Cardiac fibroblast (primary cell): ENCODE measurements at places on chromosomes 13 and 19.
A peak's percentile ranks its signal among the peaks of the same experiment; 100 is the strongest.

DNA sequence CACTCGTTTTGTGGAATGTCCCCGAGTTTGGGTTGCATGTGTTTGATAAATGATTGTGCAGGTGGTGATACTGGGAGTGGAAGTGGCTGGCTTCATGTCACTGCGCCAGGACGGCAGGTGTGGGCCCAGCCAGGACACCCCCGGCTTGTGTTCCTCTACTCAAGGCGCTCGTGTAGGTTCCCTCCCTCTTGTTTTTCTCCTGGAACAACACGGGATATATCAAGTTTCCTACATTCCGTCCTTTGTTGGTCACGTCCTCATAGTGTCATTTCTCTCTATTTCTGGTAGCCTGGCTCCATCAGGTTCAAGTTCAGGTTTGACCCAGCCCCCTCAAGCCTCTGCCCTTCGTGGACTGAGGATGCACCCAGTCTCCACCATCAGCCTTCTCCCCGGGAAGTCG, 16.3 kb downstream of the IL17D start:
- DNase-seq = no peak

DNA sequence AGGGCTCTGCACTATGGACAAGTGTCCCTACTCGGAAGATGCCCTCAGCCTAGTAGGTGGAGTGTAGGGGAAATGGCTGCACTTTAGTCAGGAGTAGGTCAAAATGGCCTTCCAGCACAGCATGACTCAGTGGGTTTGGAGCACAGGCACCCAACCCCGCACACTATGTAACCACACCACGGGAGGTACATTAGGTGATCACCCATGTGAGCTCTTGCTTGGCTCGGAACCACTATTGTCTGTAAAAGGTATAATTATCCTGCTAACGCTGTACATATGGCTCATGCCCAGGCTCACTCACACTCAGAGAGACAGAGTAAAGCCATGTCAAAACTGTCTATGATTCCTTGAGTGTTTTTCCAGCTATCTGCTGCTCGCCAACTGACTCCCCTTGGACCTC, 156.9 kb upstream of the DACH1 start:
- no peak for DNase-seq

DNA sequence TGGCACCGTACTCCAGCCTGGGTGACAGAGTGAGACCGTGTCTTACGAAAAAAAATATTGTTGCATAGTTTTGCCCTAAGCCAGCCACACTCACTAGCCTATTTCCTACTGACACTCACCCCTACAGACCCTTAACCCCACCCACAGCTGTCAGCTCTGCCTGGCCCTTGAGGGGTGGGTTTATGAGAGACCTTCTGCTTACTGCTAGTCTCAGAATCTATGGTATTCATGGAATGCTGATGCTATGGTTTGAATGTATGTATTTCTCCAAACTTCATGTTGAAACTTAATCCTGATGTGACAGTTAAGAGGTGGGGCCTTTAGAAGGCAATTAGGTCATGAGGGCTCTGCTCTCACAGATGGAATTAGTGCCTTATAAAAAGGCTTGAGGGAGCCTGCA, 79.2 kb upstream of the LRCH1 start:
- DNase-seq = no peak

- no peak for DNase-seq
Observed at GRCh38 chr19:2668175-2668763, 34.2 kb downstream of the GNG7 start.

DNA sequence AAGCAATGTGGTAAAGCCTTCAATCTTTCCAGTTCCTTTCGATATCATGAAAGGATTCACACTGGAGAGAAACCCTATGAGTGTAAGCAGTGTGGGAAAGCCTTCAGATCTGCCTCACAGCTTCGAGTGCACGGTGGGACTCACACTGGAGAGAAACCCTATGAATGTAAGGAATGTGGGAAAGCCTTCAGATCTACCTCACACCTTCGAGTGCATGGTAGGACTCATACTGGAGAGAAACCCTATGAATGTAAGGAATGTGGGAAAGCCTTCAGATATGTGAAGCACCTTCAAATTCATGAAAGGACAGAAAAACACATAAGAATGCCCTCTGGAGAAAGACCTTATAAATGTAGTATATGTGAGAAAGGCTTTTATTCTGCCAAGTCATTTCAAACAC, 15.6 kb upstream of the ZNF763 start:
- DNase-seq = no peak

- DNase-seq = peak; percentile 36
Observed at GRCh38 chr19:33368074-33368864, 5.2 kb upstream of the CEBPG start.

DNA sequence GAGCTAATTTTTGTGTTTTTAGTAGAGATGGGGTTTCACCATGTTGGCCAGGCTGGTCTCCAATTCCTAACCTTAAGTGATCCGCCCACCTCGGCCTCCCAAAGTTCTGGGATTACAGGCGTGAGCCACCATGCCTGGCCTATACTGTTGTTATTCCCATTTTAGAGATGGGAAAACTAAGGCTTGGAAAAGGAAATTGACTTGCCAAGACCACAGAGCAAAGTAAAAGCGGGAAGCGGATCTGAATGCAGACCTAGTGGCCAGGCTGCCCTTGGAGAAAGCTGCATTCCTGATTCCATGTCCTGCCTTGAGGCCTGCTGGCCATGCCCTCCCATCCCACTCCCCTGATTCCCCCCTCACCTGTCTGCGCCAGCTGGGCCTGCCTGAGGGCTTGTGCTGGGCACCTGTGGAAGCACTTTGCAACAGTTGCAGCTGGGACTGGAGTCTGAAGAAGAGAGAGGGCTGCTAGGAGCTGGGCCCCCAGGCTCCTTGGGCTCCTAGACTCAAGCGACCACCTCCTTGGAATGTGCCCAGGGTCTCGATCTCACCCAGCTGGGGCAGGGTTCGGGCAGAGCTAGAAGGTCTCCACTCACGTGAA, 5.7 kb downstream of the PALM3 start:
- no peak for DNase-seq

DNA sequence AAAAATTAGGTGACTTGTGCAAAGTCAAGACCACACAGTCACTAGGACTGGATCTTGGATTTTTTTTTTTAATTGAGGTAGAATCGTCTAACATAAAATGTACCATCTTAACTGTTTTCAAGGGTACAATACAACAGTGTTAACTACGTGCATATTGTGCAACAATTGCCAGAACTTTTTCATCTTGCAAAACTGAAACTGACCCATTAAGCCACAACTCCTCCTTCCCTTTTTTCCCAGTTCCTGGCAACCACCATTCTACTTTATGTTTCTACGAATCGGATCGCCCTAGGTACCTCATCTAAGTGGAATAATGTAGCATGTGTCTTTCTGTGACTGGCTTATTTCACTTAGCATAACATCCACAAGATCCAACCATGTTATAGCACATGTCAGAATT, 37.5 kb upstream of the POMP start:
- no peak for DNase-seq

GRCh38 chr19:54952591-54953344, 5.4 kb upstream of the NLRP7 start:
- peak; percentile 37 for DNase-seq

DNA sequence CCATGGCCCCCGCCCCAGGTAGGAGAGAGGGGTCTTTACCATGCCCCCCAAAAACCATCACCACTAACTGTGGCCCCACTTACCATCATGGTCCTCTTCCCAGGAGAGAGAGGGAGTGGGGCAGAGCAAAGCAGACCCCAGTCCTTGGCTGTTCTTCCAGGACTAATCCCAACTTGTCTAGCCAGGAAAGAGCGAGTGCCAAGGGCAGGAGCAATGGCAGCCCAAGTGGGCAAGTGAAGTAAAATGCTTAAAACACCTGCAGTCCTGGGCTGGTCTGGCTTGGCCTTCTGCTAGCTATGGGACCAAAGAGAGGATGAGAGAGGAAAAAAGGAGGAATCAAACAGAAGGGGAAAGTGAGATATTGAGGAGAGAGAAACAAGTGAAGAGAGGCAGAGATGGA, 17.9 kb downstream of the ZSWIM4 start:
- no peak for DNase-seq

- no peak for DNase-seq
Observed at GRCh38 chr19:661427-662196, 1.4 kb downstream of the RNF126 start.

DNA sequence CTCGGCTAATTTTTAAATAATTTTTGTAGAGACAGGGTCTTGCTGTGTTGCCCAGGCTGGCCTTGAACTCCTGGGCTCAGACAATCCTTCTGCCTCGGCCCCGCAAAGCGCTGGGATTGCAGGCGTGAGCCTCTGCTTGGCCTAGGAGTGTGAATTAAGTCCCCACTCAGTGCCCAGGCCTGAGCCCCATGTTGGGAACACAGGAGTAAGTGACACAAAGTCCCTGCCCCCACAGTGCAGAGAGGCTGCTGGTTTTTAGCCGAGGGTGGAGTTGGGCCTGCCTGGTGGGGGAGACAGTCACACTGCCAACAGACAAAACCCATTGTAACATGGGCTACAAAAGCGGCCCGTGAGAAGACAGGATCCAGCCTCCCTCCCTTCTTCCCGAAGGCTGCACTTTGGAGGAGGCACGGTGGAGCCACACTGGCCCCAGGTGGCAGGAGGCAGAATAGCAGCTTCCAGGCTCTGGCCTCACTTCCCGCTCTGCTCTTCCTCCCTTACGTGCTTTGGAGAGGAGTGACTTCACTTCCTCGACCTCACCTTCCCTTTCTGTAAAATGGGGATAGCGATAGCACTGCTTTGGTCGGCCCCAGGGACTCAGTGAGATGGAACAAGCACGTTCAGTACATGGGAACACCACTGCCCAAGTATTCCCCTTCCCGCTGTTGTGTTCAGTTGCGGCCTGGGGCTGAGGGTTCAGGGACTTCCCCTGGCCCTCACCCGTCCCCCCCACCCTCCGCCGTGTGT, 15.2 kb upstream of the EHD2 start:
- peak; percentile 89 for DNase-seq

GRCh38 chr19:13865571-13866462, 11.1 kb upstream of the NANOS3 start:
- DNase-seq = no peak

DNA sequence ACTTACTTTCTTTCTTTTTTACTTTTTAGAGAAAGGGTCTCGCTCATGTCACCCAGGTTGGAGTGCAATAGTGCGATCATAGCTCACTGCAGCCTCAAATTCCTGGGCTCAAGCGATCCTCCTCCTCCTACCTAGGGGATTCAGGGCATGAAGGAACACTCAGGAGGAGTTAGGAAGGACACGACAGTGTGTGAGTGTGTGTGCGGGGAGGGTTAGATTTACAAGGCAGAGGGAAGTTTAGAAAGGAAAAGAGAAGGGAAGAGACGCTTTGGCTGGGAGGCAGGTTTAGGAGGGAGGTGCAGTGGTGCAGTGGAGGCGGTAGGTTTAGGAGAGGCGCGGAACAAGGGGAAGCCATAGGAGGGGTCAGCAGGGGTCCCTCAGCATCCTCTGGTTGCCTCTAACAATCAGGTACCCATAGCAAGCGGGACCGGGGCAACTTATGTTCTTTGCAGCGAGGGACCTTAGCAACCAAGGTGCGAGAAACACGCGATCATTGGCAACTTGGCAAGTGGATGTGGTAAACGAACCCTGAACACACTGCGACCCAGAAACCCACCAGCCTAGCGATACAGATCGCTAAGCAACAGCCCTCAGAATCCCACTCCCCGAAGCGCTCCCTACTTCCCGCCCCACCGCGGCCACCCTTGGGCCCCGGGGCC, 501 bp downstream of the SIRT2 start:
- DNase-seq = peak; percentile 20

GRCh38 chr13:51944428-51944827, 66.8 kb downstream of the ATP7B start:
- no peak for DNase-seq

DNA sequence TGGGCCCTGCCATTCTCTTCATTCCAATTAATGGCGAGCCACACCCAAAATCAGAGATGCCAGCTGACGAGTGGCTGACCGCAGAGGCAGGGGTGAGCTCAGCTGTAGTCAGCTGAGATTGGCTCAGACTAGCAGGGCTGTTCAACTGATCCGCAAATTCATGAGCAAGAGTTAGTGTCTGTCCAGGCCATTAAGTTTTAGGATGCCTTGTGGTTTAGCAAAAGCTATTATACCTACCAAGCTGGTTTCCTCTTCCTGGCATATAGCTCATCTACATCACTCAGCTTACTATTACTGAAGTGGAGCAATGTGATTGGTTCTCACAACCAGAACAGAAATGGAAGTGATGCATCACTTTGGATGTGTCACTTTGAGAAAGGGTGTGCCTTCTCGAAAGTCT, 148.7 kb downstream of the NALCN start:
- DNase-seq = peak; percentile 42

- DNase-seq = no peak
Observed at GRCh38 chr19:7900401-7900870, 3.2 kb upstream of the MAP2K7 start.

DNA sequence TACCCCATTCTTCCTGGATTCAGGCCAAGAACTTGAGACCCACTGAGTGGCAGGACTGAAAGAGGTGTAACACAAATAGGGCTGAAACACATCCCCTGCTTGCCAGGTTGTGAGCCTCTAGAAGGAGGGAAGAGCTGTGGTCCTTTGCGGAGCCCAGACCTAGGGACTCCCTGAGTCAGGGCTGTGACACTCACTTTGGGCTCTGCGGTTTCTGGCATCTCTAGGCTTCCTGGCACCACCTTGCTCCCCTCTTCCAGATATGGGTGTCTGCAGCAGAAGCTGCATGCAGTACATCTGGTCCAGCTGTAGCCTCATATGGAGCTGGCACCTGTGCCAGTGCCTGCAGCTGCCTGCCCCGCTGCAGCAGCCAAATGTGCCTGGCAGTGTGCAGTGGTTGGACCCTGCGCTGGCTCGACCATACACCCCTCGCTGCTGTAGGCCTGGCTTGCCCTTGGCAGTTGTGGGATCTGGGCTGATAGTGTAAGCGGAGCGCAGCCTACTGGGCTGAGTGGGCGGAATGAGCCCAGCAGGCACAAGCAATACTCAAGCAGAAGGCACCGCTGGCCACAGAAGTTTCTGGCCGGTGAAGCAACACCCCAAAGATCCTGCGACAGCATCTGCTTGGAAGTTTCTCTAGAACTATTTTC, 290.4 kb downstream of the SLITRK6 start:
- peak; percentile 10 for DNase-seq
